ENCODE measurements at places on chromosomes 6 and 20.

DNA sequence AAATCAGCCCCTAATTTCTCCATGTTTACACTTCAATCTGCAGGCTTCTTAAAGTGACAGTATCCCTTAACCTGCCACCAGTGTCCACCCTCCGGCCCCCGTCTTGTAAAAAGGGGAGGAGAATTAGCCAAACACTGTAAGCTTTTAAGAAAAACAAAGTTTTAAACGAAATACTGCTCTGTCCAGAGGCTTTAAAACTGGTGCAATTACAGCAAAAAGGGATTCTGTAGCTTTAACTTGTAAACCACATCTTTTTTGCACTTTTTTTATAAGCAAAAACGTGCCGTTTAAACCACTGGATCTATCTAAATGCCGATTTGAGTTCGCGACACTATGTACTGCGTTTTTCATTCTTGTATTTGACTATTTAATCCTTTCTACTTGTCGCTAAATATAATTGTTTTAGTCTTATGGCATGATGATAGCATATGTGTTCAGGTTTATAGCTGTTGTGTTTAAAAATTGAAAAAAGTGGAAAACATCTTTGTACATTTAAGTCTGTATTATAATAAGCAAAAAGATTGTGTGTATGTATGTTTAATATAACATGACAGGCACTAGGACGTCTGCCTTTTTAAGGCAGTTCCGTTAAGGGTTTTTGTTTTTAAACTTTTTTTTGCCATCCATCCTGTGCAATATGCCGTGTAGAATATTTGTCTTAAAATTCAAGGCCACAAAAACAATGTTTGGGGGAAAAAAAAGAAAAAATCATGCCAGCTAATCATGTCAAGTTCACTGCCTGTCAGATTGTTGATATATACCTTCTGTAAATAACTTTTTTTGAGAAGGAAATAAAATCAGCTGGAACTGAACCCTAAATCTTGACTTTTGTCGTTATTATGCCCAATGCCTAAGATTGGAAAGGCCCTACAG, 4.5 kb downstream of the SOX4 start:
- DNase-seq = no peak

DNA sequence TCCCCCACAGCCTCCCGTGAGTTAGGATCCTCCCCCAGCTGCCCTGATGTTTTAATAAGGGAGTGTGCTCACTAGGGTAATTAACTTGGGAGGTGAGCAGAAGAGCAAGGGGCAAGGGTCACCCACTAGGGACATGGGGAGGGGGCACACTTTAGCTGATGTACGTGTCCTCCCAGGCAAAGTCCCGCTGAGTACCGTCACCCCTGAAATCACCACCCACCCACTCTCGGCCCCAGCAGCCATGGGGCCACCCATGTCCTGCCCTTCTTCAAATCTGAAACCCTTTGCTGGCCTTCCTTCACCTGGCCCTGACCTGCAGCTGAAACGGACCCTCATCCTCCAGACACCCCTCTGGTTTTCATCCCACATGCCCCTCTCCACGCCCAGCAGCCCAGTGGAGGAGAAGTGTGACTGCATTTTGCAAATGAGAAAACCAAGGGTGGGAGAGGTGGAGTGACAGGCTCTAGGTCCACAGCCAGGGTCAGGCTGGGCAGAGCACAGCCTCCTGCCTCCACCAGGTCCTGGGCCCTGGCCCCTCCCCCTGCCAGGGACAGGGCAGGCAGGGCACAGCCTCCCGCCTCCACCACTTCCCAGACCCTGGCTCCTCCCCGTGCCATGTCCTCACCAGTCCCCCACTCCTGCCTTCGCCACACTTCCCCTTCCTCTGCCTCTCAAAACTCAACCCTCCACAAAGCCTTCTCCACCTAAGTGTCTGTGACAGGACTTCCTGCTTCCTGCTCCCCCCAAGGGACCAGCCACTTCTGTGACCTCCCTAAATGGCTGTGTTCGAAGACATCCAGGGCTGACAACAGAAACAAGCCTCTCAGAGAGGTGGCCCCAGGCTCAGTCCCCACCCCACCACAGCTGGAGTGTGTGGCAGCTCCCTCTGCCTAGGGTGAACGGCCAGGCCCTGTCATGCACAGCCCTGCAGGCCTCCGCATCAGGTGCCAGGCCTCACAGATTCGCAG, 15.1 kb downstream of the ACSS1 start:
- DNase-seq = no peak

DNA sequence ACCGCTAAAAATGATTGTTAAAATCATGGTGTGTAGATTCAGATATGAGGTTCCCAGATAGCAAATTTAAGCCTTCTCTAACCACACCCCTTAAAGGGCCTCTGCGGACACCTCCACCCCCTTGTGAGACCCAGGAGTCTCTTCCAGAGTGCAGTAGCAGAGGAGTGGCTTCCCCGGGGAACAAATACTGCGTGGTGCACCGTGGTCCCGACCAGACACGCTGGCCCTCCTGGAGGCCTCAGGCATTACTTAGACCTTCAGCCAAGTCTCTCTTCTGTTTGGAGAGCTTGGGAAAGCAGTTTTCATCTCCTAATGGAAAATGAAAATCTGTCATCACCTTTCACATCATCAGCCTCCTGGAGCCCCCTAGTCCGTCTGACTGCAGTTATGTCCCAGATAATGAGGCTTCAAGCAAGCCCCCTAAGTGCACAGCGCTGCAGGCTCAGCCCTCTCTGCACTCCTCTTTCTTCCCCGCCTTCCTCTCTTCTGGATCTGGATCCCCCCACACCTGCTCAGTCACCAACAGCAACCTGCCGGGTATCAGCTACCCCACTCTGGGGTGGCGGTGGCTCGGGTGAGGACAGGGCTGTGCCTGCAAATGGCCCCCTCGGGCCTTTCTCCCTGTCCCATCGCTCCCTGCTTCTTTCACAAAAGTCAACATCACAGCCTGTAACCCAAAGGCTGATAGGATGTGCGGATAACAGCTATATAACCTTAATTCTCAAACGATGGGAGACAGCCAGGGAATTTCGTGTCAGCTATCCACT, 58.8 kb upstream of the TAGAP start:
- no peak for DNase-seq

DNA sequence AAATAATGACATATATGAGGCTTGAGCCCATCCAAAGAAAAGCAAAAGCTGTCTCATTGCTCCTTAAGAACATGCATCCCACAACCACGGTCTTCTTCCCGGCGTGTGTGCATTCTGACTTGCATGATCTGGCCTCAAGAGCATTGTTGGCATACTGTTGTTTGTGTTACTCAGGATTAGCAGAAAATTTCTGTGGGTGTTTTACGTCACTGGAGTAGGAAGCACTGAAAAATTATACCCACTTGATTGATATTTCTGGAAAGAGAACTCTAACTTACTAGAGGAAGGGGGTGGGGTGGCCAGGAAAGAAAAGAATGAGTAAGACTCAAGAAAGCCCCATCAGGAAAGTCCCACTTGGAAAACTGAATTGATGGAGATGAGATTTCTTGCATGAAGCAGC, 326.2 kb upstream of the PRDM1 start:
- no peak for DNase-seq

DNA sequence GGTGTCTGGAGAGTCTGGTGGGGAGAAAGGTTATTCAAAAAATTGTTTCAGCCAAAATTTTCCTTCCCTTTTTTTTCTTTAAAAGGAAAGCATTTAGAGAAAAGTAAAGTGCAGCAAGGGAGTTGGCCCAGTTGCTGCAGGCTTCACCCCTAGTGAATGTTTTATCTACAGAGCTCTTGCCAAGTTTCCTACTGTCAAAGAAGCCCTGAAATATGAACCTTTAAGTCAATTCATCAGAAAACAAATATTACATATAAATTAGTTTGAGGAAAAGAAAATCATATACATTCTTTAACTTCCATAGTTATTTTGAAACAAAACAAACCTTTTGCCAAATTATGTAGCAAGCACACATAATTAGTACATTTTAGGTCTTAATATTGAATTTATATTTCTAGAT, 25.0 kb upstream of the HMGCLL1 start:
- no peak for DNase-seq

GRCh38 chr6:79783670-79784394, 152.7 kb downstream of the SH3BGRL2 start:
- DNase-seq = no peak

GRCh38 chr6:15480525-15480924, 182.3 kb downstream of the DTNBP1 start:
- DNase-seq = no peak

DNA sequence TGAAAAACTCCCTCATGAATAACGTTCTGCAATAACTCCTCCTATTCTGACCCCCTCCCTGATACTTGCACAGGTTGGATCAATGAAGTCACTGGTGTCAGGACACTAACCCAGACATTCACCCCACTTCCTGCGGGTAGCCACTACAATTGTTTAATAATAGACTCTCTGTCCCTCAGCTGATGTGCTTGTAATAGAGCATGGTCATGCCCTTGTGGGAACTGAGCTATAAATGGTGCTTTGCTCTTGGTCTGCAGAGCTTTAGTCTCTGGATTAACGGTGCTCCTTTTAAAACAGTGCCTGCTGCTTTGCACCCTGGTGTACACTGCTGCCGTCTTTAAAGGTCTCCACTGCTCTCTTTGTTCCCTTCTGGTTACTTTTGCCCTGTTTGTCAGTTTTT, 127.3 kb downstream of the BACH2 start:
- no peak for DNase-seq

DNA sequence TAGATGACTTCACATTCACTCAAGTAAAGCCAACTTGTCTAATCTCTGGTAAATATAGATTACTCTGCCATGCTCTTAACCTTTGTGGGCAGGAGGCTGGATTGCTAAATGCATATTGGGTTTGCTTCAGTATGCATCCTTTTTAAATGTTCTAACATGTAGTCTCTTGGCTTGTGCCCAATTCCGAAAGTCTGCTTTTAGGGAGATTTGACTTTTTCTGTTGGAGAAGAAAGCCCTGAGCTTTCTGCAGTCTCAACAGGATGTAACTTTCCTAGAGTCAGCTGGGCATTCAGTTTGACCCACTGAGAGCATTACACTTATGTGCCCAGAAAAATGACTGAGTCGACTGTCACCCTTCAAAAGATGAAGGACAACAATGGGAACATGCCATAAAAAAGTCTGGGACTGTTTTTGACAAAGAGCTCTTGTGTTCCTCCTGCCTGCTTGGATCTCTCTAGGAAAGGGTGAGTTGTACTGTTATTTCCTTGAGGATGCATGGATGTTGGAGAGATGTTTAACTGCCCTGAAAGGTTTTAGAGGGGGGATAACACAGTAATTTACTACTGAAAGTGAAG, 299.4 kb downstream of the ZFAND3 start:
- no peak for DNase-seq

DNA sequence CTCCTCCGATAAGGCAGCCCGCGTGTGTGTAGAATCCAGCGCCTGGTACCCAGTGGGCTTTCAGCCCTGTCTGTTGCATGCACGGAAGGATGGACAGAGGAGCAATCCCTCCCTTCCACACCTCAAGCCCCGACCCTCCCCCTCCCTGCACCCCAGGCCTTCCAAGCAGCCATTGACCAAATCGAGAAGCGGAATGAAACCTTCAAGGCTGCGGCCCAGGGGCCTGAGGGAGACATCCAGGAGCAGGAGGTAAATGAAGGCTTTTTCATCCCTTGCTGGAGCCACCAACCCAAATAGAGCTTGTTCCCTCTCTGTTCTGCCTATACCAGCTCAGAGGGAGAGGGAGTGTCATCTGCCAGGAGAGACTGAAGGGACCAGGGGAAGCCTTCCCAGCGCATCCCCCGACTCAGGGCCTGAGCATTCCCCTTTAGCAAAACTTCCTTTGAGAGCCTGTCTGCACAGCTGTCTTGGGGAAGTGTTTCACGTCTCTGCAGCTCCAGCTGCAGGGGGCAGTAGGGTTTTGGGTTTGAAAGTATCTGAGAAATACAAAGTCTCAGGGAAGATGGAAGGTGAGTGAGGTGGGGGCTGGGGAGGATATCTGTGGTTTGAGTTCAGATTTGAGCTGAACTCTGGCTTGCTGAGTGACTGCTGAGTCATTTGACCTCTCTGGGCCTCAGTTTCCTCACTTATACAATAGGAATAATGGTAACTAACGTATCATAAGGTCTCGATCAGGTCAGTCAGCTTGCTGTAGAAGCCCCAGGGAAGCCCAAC, 16.1 kb downstream of the FGD2 start:
- no peak for DNase-seq

- no peak for DNase-seq
Measured at GRCh38 chr20:22387452-22387851, 196.9 kb downstream of the FOXA2 start.

GRCh38 chr20:51092338-51092737, 69.4 kb upstream of the KCNG1 start:
- no peak for DNase-seq

DNA sequence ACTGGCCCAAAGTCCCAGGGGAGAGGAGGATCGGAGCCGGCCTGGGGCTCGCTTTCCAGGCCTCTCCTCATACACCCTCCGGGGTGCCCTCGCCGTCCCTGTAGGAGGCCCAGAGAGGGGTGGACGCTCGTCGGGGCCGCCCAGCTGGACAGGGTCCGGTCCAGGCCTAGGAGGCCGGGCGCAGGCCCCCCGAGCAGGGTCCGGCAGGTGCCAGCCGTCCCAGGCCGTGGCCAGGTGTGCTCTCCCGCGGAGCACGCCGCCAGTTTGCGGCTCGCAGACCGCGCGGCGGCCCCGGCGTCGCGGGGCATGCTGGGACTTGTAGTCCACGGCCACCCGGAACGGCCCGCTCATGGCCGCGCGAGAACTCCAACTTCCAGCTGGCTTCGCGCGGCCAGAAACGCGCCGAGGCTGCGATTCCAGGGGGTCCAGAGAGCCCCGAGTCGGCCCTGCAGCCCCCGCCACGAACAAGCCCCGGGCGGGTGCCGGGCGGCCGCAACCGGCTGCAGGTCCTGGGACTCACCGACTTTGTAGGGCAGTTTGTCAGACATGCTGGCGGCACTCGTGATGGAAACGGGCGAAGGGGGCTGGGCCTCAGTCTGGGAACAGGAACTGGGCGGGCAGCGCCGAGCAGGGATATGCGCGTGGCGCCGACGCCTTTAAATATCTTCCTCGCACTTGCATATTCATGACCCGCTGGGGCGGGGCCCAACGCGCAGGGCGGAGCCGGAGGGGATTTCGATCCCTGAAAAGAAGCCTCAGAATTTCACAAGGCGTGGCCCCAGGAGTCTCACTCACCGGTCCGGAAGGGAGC, at the start of gene AHCY:
Gene AHCY (minus strand): TSS at position 633 of the 811 bp plus-strand sequence. CDS start 85 bp downstream, at position 548.
- DNase-seq = peak; percentile 94
